ENCODE measurements at places on chromosomes 2 and 18.

DNA sequence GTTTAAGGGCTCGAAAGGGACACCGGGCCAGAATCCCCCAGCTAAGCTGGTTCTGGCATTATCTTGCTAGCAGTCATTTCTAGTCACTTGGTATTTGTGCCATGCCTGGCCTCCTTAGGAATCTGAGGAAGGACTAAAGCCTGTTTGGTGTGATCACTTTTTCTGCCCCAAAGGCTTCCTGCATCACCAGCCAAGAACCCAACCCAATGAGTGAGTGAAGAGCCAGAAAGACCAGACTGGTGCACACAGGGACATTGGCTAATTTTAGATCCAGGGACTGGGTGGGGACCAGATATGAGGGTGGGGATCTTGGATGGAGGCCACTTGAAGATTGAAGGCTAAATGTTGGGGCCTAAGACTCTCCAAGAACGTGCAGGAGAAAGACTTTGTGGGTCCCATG, 411.9 kb upstream of the TNP1 start:
- DNase-seq = no peak

GRCh38 chr2:151176661-151177060, 85.0 kb downstream of the RBM43 start:
- no peak for DNase-seq

DNA sequence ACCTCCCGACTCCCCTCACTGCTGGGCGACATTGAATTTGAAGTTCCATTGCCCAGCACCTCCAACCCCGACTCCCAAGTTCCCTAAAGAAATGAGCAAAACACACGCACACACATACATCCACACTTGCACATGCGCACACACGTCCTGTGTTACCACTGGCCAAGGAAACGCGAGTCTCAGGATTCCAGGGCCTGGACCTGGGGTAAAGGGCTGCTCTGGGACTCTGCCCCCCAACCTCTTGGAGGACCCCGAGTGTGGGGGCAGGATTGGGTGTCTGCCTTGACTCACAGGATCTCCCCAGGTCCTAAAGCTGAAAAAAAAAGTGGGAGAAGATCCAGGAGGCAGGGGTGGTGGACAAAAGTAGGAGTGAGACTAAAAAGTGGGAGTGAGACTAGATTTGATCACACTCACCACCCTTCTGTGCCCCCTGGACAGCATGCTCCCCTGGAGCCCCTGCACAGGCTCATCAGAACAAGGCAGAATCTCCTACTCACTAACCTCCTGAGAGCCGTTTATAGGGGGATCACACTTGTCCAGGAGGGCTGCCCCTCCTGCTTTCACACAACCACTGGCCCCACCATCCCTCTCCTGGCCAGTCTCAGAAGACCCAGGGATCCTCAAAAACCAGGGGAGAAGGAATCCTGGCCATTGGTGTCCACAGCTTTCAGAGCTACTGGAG, 202.2 kb downstream of the TNS1 start:
- DNase-seq = no peak

DNA sequence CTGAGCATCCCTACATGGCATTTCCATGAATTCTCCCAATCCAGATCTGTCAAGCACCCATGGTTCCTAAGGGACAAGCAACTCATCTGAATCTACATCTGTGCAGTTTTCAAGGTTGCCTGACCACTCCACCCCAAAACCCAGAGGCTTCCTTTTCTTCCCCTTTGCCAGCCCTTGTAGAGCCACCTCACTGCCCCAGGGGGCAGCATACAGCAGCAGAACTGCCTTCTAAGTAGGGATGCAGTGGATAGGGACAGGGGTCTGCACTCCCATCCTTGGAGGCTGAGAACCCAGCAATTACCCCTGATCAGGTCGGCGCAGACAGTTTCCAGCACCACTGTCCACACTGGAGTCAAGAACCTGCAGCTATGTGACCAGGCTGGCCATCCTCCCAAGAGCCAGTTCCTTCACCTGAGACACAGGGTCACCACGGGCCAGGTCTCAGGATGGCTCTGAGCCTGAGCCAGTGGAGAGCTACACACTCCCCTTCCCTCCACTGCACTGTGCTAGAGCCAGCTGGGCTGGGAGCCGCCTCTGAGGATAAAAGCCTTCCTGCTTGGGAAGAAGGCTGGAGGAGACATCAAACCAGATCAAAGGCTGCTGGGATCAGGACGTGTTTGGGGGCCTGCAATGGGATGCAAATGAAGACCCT, 283.1 kb downstream of the CELF4 start:
- no peak for DNase-seq

GRCh38 chr2:74851191-74851566, 17.3 kb downstream of the HK2 start:
- DNase-seq = no peak
